ENCODE measurements at places on chromosomes 16 and 17. TPM values are rescaled to one million over a fixed set of nuclear protein-coding genes. Genes with fewer than 3 reads are reported as not detected.

- no peak for DNase-seq
These were observed 18.8 kb downstream of the MYH10 start for GRCh38 chr17:8611619-8612298.

GRCh38 chr16:414395-415169 lies 10.9 kb upstream of the RAB11FIP3 start:
- DNase-seq, result no peak

DNA sequence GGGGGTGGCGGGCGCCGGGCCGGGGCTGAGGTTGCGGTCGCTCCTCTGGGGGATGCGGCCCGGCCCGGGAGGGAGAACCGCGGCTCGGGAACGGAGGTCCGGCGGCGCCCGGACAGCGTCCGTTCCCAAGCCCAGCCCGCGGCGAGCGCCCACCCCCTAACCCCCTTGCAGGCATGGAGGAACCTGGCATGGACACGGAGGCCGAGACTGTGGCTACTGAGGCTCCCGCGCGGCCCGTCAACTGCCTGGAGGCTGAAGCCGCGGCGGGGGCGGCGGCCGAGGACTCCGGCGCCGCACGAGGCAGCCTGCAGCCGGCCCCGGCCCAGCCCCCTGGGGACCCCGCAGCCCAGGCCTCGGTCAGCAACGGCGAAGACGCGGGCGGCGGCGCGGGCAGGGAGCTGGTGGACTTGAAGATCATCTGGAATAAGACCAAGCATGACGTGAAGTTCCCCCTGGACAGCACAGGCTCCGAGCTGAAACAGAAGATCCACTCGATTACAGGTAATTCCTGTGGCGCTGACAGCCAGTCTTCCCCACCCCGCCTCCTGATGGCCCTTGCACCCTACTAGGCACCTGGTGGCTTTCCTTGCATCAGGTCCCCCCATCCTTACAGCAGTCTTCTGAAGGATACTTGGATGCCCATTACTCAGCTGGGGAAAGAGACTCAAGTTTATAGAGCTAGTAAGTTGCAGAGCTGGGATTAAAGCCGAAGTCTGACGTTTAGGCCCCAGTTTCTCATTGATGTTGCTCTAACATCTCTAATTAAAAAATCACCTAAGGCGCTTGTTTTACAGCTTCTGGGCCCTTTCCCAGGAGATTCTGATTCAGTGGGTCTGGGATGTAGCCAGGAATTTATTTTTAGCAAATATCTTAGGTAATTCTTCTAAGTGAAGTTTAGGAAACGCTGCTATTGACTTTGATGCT lies 514 bp downstream of the UBFD1 start:
- DNase-seq, result peak; percentile 42

GRCh38 chr17:45868276-45868675 lies 23.6 kb downstream of the SPPL2C start:
- DNase-seq, result no peak

- DNase-seq, result no peak
These were observed 39.9 kb downstream of the TIMM22 start for GRCh38 chr17:1036845-1037237.

Gene CFAP20
- total RNA-seq, result 40.9 TPM

Gene ZFHX3
- total RNA-seq, result 26.7 TPM

All from umbilical cord (tissue), 2 donors.